ENCODE measurements at places on chromosomes 16 and 17. TPM values are rescaled to one million over a fixed set of nuclear protein-coding genes. Genes with fewer than 3 reads are reported as not detected.

GRCh38 chr17:9410301-9410700, 165.3 kb downstream of the STX8 start:
- DNase-seq, result no peak
- peaks cover 7% of the 10 kb centered on the region for H3K4me1 ChIP-seq
- H3K36me3 ChIP-seq, result no peaks in the 10 kb centered on the region
- no peaks in the 10 kb centered on the region for H3K27me3 ChIP-seq
- no peak overlapping the region for H3K4me3 ChIP-seq
- no peak overlapping the region for H3K27ac ChIP-seq

GRCh38 chr16:10868596-10869469, 8.2 kb upstream of the CIITA start:
- H3K4me1 ChIP-seq, result peaks cover 4% of the 10 kb centered on the region
- no peak for DNase-seq
- no peak overlapping the region for H3K4me3 ChIP-seq
- H3K27me3 ChIP-seq, result no peaks in the 10 kb centered on the region

- no peak overlapping the region for H3K27ac ChIP-seq
- H3K27me3 ChIP-seq, result peaks cover 37% of the 10 kb centered on the region
- no peaks in the 10 kb centered on the region for H3K4me1 ChIP-seq
- H3K4me3 ChIP-seq, result peak overlapping the region; percentile 75
These were observed 1.5 kb downstream of the CASKIN1 start for GRCh38 chr16:2194852-2195321.

PYDC1 gene
- not detected for total RNA-seq

DNA sequence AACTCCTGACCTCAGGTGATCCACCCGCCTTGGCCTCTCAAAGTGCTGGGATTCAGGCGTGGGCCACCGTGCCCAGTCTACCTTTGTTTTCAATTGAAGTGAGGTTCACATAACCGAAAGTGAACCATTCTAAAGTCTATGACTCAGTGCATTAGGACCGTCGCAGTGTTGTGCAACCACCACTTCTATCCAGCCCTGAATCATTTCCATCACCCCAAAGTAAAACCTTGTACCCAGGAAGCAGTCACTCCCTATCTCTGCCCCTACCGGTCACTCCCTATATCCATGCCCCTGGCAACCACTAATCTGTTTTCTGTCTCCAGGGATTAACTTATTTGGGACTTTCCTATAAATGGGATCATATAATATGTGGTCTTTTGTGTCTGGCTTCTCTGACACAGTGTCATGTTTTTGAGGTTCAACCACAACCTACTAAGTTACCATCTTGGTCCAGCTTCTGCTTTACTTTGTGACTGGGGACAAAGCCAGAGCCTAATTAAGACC, 28.3 kb upstream of the CDC42EP4 start:
- H3K27ac ChIP-seq, result no peak overlapping the region
- peaks cover 35% of the 10 kb centered on the region for H3K4me1 ChIP-seq
- no peak for DNase-seq

GRCh38 chr16:89143911-89144675, 27.5 kb upstream of the CDH15 start:
- DNase-seq, result no peak
- no peaks in the 10 kb centered on the region for H3K4me1 ChIP-seq
- H3K27ac ChIP-seq, result no peak overlapping the region
- peaks cover under 1% of the 10 kb centered on the region for H3K36me3 ChIP-seq
- H3K27me3 ChIP-seq, result no peaks in the 10 kb centered on the region

GRCh38 chr17:37828651-37829124, 83.8 kb upstream of the HNF1B start:
- H3K4me1 ChIP-seq, result peaks cover 19% of the 10 kb centered on the region
- H3K27ac ChIP-seq, result no peak overlapping the region
- no peak overlapping the region for H3K4me3 ChIP-seq
- H3K36me3 ChIP-seq, result no peaks in the 10 kb centered on the region
- no peaks in the 10 kb centered on the region for H3K27me3 ChIP-seq

DNA sequence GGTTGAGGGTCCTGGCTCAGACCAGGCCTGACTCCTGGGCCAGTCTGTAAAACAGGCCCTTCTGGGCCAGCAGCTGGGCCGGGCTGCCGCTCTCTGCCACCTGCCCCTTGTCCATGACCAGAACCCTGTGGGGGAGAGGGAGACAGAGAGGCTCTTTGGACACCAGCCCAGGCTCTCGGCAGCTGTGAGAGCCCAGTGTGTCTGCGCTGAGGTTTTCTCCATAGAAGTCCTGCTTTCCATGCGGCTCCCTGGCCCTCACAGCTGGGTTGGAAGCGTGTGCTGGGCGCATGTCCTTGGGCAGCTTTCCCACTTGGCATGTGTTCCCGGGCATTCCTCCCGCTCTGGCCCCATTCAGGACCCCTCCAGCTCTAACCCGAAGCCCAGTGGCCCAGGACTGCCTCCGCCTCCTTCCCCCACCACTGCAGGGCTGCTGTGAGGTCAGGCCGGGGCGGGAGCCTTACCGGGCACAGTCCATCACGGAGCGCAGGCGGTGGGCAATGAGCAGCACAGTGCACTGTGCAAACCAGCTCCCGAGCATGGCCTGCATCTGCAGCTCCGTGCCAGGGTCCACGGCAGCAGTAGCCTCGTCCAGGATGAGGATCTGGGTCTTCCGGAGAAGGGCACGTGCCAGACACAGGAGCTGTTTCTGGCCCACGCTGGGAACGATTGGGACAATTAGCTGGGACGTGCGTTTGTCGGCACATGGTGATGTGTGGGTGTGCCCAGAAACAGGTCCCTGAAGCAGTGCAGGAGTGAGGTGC, 73.0 kb downstream of the ABCC6 start:
- H3K4me3 ChIP-seq, result no peak overlapping the region
- H3K36me3 ChIP-seq, result no peaks in the 10 kb centered on the region
- DNase-seq, result peak; percentile 28
- peaks cover 3% of the 10 kb centered on the region for H3K4me1 ChIP-seq
- H3K27me3 ChIP-seq, result no peaks in the 10 kb centered on the region

BAHCC1 gene
- total RNA-seq, result 1.1 TPM

RMI2 gene
- 98.2 TPM for total RNA-seq

DNA sequence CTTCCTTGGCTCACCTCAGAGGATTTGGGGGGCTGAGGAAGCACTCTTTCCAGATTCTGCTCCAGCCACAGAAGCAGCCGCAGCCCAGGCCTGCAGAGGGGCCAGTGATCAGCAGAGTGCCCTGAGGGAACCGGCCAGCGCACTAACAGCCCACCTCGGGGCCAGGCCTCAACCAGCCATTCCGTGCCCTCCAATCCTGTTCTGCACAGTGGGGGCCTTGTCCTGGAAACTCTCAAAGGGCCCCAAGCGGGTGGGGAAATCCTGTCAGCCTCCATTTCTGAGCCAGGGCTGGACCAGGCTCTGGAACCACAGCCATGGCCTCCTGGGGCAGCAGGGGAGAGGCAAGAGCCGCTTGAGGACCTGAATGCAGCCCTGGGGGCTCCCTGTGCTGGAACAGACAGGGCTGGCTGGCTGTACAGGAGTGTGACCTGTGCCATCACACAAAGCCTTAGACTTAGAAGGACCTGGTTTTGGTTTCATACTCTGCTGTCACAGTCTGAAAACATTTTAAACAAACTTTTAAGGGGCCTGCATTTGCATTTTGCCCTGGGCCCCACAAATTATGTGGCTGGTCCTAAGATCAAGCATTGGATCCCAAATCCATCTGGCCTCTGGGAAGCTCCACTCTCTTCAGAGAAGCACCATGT, 10.0 kb downstream of the CNGB1 start:
- DNase-seq, result no peak
- no peak overlapping the region for H3K4me3 ChIP-seq
- no peaks in the 10 kb centered on the region for H3K4me1 ChIP-seq
- no peaks in the 10 kb centered on the region for H3K27me3 ChIP-seq
- H3K27ac ChIP-seq, result no peak overlapping the region

- peak; percentile 75 for DNase-seq
- H3K4me3 ChIP-seq, result no peak overlapping the region
- no peaks in the 10 kb centered on the region for H3K4me1 ChIP-seq
- H3K27me3 ChIP-seq, result no peaks in the 10 kb centered on the region
- no peaks in the 10 kb centered on the region for H3K36me3 ChIP-seq
These were observed 439.8 kb downstream of the SOX9 start for GRCh38 chr17:72560303-72561247.

GRCh38 chr16:49930841-49931240, 74.9 kb upstream of the ZNF423 start:
- no peak overlapping the region for H3K27ac ChIP-seq
- no peak overlapping the region for H3K4me3 ChIP-seq
- DNase-seq, result no peak
- H3K36me3 ChIP-seq, result no peaks in the 10 kb centered on the region
- no peaks in the 10 kb centered on the region for H3K27me3 ChIP-seq

SULT1A2 gene
- total RNA-seq, result 0.12 TPM

DNA sequence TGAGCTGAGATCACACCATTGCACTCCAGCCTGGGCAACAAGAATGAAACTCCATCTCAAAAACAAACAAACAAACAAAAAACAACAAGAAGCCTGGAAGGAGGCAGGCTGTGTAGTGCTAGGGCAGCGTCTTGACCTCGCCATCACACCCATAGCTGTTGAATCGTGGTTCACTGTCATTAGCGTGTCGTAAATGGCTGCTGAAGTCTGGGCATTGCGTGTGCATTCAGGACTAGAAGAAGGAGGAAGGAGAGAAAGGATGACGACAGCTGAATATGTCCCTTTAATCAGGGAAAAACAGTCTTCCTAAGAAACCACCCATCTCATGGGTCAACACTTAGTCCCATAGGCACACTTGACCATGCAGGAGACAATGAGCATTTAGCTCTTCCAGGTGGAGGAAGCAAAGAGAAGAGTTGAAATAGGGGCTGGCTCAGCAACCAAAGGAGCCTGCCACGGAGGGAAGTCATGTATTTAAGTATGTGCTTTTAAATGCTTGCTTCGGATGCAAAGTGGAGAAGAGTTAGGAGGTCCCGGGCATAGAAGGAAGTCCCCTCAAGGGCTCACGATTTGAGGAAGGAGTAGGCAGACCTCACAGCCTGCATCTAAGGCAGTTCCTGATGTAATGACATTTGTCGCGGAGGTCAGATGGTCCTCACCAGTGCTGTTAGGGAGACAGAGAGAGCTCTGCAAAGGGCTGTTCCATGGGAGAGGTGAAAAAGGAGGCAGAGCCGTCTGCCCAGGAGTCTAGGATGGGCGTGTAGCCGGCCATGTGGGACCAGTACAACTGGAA, 8.8 kb downstream of the PRSS22 start:
- H3K36me3 ChIP-seq, result no peaks in the 10 kb centered on the region
- no peak for DNase-seq
- H3K27ac ChIP-seq, result no peak overlapping the region
- 0 out of 2 replicates have a peak, but pooled peaks cover 3% of the 10 kb centered on the region for H3K27me3 ChIP-seq
- H3K4me3 ChIP-seq, result no peak overlapping the region

DNA sequence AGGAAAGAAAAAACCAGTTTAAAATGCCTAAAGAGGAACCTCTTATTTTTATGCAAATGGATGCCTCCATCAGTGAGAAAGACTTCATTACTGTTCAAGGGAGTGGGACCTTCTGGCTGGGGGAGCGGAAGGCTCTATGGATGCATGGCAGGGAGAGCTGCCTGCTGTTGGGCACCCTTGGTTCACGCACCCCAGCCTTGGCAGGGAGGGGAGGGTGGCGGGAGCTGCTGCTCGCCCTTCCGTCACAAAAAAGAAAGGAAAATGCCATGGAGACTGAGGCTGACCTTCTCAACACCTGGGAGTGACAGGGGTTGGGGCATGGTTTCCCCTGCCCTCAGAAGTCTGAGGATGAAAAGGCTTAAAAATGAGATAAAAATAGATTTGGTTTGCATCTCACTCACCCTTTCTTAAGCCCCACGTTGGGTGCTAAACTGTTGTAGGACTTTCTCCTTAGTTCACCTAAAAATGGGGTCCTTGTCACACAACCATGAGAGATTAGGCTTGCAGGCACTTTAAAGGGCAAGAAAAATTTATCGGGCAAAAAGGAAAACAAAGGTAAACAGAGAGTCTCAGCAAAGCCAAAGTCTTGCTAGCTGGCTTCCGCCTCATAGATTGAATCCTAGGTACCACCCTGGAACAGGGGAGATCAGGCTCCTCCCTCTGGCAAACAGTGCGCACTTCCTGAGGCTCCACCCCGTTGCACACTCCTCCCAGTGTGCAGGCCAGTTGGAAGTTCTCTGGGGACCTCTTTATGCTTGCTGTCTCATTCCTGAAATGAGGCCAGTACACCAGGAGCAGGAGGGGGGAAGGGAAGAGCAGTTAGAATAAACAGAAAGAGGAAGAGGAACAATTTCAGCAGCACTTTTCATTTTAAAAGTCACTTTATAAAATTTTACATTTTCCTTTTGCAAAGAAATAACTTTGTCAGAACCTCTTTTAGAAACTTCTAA, 31.6 kb downstream of the PHKB start:
- DNase-seq, result peak; percentile 21
- H3K4me1 ChIP-seq, result peaks cover 25% of the 10 kb centered on the region
- no peaks in the 10 kb centered on the region for H3K27me3 ChIP-seq

DNA sequence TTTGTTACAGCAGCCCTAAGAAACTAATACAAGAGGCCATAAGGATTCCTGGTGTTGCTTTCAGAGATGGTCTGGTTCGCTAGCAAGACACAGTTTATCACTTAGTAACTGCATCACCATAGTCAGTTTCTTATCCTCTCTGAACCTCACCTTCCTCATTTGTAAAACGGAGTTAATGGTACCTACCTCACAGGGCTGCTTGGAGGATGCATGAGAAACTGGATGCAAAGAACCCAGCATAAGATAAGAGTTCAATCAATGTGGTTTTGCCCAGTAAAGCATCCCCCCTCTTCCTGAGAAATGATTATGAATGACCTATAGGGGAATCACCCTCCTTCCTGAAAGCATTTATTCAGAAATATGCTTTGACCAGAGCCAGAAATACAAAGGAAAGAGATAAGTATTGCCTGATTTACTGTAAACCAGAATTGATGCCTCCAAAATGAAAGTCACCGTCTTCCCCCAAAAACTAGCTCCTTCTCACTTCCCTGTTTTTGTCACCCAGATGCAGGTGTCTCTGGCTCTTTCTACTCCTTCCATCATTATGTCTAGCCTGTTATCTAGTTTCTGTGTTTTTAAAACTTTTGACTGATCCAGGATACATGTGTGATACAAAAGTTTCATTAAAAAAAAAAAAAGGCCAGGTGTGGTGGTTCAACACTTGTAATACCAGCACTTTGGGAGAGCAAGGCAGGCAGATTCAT, 2.8 kb upstream of the TEFM start:
- H3K36me3 ChIP-seq, result no peaks in the 10 kb centered on the region
- H3K27ac ChIP-seq, result no peak overlapping the region
- H3K4me1 ChIP-seq, result peaks cover 3% of the 10 kb centered on the region
- DNase-seq, result no peak
- no peaks in the 10 kb centered on the region for H3K27me3 ChIP-seq

GRCh38 chr16:17696616-17697015, 225.9 kb upstream of the XYLT1 start:
- H3K36me3 ChIP-seq, result no peaks in the 10 kb centered on the region
- no peak overlapping the region for H3K27ac ChIP-seq
- H3K4me1 ChIP-seq, result peaks cover 4% of the 10 kb centered on the region

RUSF1 gene
- total RNA-seq, result 26.5 TPM

- no peaks in the 10 kb centered on the region for H3K4me1 ChIP-seq
- peak; percentile 85 for DNase-seq
- no peak overlapping the region for H3K27ac ChIP-seq
- no peaks in the 10 kb centered on the region for H3K36me3 ChIP-seq
These were observed 32.4 kb downstream of the SMARCE1 start for GRCh38 chr17:40615068-40615840.
